ENCODE measurements at places on chromosomes 2 and 18.

- DNase-seq = no peak
Observed at GRCh38 chr2:14577843-14578242, 54.7 kb upstream of the LRATD1 start.

- no peak for DNase-seq
Observed at GRCh38 chr2:202429164-202429980, 53.2 kb downstream of the BMPR2 start.

GRCh38 chr2:121577381-121577780 lies 46.7 kb downstream of the RNU4ATAC start:
- DNase-seq = no peak

DNA sequence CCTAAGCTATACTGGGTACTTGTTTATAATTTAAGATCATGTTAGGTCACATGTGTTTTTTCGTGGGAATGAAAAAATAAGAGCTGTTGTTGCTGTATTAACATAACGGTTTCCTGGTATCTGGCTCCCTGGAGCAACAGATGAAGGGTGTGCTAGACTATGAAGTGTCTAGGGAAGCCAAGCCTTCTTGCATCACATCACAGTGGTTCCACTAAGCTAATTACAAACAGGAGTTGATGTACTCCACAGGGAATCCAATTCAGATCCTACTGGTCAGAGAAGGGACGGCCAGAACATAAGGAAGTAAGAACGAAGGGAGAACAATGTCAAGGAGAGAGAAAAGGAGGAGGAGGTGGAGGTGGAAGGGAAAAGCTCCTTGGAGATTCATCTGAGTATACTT lies 193.0 kb upstream of the CYP26B1 start:
- DNase-seq = no peak

GRCh38 chr2:73986085-73986681 lies 1.5 kb downstream of the TET3 start:
- DNase-seq = no peak

DNA sequence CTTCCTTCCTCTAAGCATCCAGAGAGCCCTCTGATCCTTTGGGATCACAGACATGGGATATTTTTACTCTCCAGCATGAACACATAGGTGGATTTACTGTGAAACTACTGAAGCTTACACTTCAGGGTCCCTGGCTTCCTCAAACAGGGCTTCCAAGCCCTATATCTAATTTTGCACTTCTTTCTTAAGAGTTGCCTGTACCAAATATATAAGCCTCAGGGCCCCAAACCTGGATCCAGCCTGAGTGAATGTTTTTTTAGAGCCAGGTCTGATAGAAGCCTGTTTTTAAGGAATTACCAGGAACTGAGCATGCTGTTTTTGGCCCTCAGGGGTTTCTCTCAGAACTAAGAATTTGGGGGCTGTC lies 13.2 kb upstream of the KCMF1 start:
- DNase-seq = no peak

DNA sequence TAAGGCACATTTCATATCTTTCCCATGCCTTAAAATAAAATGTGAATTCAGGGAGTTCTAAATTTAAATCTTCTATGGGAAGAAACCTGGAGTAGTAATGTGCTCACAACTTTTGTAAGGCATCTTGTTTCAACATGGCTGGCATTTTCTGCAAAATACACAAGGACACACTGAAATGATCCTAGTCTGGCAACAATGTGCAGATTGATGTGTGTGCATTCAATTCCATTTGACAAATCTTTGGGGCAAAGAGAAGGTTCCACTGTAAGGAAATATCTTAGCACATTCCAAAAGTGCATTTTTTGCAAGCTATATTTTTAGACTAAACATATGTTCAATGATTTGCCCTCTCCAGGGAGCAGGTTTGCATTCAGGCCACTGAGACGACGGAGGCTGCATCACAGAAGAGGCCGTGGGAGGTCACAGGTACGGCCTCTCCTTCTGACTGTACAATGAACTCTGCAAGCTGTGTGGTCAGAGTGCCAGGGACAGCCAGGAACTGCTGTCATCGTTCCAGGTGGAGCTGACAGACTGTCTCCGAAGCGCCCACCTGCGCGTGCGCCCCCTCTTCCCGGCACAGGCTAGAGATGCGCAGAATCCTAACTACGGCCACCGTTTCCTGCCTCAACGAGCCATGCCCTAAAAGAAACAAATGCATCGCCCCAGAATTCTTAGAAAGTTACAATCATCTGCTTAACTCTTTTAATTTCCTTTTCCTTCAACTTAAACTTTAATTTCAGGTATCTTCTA lies 149.2 kb upstream of the POU3F3 start:
- no peak for DNase-seq

DNA sequence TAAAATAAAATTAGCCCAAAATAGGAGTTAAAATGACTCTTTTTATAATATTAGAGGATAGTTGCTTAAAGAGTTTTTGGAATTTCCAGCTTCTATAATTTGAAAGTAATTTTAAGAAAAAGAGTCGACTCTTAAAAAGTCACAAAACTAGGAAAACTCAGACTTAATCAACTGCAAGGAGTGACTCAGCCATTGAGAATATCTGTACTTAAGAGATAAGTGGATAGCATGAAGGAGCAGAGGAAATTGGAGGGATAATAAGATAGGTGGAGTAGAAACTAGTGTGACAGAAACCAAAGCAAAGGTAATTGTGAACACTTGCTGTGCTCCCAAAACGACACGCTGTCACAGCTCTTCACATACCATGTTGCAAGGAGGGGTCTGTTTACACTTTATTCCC lies 8.4 kb downstream of the RSAD2 start:
- DNase-seq = no peak

DNA sequence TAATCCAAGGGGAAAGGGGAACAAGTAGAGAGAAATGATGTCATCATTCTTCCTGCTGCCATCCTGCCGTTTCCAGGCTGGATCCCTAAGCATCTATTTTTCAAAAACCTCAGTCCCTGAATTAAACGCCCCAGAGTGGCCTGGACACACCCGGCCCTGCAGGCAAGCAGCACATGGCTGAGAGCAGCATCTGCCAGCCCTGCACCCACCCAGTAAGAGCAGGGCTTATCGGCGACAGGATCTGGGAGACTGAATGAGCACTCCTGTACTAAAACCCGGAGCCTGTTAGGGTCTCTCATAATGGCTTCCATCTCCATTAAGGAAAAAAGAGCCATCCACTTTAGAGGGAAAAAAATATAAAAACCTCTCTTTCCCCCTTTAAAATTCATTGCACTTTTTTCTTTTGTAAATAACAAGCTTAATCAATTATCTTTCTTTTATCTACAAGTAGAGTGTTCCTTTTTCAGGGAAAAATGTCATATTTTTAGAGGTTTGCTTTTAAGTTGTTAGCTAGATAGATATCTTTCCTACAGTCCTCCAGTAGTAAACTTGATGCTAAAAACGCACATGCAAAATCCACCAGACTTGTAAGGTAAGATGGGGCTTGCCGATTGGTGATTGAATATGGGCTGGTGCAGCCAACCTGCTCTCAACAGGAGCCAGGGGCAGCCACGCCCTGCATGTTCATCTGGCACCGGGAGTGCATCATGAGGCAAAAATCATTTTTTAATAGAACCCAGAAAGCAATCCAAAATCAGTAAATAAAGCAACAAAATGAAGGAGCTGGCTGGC lies 457.8 kb downstream of the EIPR1 start:
- no peak for DNase-seq

DNA sequence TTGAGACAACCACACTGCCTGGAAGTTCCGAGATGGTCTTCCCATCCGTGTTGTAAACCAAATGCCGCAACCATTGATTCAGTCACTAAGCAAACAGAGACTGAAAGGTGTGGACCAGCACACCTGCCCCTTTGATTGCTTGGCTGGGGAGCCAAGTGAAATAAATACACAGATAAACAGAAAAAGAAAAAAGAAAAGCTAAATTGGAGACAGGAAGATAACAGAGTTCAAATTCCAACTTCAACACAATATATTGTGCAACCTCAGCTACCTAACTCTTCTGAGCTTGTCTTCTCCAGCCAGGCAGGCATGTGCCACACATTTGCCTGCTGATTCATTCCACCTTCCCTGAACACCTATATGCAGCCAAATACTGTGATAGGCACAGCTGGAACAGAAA lies 110.9 kb downstream of the PID1 start:
- no peak for DNase-seq

DNA sequence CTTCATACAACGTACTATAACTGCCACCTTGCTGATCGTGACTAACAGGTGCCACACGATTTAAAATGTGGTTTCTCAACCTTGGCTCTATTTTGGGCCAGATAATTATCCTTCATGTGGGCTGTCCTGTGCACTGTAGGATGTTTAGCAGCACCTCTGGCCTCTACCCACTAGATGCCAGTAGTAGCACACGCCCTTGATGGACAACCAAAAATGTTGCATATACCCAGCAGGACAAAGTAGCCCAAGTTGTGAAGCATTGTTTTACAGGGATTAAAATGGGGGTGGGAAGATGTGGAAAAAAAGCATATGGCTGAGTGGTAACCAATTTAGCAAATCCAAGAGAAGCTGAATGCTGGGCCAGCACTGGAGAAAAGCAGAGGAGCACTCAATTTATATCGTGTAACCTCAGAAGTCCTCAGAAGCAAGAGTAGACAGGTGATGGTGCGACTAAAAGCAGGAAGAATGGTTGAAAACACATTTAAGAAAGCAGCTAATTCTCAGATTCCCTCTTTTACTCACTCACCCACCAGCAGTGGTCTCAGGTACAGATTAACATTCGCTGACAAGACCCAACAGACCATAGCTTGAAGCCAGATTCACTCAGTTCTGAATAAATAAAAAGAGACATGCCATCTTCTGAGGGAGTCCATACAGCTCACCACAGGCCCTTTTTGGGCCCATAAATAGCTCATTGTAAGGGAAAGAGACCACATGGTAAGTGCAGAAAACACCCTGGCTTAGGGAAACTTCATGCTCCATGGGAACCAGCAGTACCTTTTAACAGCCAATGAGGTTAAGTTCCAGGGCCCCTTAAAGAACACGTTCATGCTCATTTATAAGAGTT lies 50.6 kb downstream of the RAPH1 start:
- DNase-seq = no peak

DNA sequence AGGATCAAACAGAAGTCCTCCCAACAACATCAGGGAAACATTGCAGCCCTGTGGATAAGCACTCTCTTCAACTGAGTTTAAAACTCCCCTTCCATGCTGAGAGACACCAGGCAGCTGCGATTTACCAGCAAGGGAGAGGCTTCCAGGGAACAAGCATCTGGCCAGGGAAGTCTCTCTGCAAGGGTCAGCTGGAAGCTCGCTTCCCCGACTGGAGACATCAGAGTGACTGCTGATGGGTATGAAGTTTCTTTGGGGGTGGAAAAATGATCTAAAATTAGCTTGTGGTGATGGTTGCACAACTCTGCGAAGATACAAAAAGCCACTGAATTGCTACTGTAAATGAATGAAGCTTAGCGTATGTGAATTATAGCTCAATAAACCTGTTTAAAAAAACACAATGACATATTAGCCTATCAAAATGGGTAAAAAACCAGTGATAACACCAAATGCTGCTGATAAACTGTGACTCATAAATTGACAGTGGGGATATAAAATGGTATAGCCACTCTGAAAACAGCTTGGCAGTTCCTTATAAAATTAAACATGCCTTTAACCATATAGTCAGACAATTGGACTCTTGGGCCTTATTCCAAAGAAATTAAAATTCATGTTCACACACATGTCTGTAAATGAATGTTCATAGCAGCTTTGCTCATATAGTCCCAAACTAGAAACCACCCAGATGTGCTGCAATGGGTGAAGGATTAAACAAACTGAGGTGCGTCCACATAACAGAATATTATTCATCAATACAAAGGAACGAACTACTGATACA lies 1082.0 kb downstream of the SOCS6 start:
- no peak for DNase-seq

DNA sequence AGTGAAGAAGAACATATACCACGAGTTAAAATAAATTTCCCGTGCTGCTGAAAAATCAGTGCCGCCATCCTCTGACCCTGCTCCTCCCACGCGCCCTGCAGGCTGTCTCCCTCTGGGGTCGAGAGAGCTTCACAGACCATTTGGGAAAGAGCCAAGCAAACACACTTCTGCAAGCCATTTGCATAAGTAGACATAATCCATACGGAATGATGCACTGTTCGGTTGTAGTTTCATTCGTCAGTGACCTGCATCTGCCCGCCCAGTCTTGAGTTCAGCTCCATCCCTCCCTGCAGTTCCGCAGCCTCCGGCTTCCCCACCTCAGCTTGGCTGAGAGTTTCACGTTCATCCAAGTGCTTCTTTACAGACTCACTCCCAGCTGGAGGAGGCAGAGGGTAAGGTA lies 69.6 kb downstream of the TRAPPC12 start:
- no peak for DNase-seq

All from amygdala (tissue), 56 donors.